H54 (cell line): ENCODE measurements at places on chromosomes 16 and 17.

GRCh38 chr16:29738514-29738913, 7.3 kb downstream of the C16orf54 start:
- DNase-seq = no peak

GRCh38 chr17:38824899-38825761, at the start of gene CWC25:
CWC25 (minus strand) TSS chr17:38825321; CDS start chr17:38825183, 138 bp downstream.
- DNase-seq = peak; percentile 76

DNA sequence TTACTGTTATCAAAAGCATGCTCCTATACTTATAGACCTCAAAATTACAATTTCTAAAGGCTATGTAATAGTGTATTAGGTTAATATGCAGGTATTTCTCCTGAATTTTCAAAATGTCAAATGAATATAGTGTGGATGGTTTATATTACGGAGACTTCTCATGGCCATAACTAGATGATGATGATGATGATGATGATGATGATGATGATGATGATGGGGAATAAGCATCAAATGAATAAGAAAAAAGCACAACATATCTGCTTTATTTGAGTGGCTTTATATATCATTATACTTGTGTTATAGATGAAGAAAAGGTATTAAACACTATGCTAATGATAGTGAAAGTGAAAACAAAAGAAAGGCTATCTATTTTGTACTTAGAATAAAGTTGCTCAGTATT, 53.9 kb downstream of the CDC27 start:
- no peak for DNase-seq

DNA sequence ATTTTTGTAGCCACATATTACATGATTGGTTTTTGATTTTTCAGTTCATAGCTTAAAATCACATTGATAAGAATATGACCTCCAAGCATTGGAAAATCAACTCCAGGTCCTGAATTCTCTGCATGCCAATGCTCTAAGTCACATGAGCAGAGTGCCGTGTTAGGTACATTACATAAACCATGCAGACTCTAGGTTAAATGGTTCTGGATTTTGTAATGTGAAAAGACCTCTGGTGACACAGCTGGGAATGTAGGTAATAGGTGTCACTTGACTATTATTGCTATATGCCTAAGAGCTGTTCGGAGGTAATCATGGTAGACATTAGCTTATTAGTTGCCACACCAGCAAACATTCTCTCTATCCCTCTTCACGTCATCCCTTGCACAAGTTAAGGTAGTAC, 231.1 kb upstream of the SALL1 start:
- DNase-seq = no peak

DNA sequence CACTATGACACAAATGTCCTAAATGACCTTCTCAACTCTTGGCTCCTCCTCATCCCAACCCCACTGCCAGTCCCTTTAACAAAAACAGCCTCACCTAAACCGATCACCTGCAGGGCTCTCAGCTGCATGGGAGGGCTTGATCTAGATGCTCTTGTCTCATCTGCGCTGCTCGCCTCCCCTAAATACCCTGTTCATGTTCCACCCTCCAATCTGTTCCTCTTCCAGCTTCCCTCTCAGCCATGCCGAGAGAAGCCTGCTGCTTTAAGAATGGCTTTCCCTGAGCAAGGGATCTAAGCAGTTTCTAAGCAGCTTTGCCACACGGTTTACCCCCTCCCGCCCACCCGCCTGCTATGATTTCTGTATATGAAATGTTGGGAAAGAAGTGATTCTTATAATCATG, 23.7 kb downstream of the PIPOX start:
- DNase-seq = no peak

GRCh38 chr17:28940142-28940541, 11.2 kb downstream of the PHF12 start:
- no peak for DNase-seq

- DNase-seq = no peak
Observed at GRCh38 chr17:6796017-6796886, 20.2 kb downstream of the FBXO39 start.

DNA sequence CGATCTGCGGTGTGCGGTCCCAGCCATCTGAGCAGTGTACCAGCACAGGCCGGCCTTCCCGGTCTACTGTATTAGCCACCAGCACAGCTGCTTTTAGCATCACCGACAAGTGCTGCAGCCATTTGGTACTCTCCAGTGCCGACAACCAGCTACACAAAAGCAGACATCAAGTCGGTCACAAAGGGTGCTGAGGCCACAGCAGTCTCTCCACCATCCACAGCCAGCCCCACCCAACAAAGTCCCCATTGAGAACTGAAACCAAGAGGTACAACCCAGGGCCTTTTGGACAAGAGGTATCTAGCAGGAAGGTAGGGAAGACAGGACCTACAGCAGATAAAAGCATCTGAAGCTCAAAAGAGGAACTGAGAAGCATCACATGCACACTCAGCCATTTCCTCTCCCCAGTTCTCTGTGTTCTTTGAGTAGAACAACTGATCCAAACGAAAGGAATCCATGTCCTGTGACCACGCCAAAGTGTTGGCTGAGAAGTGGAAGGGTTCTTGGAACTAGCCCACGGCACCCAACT, 9.5 kb downstream of the MTMR4 start:
- DNase-seq = no peak

DNA sequence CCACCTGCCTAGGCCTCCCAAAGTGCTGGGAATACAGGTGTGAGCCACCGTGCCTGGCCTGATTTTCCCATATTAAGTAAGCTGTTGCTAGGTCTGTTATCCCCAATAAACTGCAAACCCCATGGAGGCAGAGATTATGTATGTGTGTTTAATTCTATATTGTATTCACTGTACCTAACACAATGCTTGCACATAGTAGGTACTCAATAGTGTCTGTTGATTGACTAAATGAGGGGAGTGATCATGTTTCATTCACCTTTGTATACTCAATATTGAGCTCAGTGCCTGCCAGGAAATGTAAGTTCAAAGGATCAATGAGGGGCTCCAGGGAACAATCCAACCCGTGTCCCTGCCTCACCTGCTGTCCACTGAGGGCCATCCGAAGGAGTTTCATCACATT, 14.6 kb upstream of the GGA2 start:
- DNase-seq = no peak

DNA sequence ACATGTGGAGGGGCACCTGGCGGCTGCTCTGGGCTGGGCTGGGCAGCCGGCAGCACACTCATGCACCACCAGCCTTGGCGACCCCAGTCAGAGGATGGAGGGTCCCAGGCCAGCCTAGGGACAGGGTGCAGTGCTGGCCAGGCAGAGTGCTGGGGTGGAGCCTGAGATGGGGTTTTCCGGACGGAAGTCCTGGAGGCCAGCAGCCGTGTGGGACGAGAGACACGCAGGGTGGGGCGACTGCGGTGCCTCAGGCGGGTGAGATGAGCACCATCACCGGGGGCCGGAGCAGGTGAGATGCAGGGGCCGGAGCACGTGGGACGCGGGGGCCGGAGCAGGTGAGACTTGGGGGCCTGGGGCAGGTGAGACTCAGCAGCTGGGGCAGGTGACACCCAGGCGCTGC, 55.2 kb downstream of the LMF1 start:
- no peak for DNase-seq

GRCh38 chr17:34374457-34374856, 11.4 kb upstream of the CCL1 start:
- no peak for DNase-seq

DNA sequence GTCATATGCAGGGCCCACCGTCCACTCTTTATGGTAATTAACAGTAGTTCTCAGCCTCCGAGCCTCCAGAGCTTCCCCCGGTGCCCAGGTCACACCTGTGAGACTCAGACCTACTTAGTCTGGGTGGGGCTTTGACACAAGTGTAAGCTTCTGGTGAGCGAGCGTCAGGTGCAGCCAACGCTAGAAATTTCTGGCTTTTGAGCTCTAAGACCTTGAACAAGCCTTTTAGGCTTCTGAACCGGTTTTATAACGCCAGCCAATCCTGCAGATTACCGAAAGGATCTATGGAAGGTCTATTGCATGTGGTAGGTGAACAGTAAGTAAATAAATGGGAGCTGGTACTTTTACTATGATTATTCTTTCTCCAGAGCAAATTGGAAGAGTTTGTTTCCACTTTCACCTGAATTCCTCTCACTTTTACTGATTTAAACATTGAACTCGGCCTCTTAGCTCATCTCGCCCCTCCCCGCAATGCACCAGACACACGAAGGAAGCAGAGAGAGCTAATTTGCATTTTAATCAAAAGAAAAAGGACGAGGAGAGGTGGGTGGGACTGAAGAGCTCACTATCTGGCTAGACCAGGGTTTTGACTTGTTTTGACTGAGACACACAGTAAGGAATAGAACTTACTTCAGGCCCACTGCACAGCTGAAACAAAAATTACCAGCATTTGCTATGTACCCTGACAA, 47.1 kb downstream of the ABAT start:
- no peak for DNase-seq

DNA sequence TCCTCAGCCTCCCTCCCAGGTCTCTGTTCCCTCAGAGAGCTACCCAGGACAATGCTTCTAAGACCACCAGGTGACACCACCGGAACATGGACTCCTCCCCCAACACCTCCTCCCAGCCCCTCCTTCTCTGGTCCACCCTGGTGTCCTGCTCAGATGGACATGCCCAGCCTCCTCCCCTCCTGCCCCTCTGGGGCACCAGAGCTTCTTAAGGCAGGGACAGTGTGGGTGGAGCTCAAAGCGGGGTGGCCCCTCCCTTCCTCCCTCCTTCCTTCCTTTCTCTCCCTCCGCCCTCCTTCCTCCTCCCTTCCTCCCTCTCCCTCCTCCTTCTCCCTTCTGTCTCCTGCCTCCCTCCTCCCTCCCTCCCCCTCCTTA, 22.7 kb downstream of the TRPV3 start:
- DNase-seq = peak; percentile 38

- peak; percentile 47 for DNase-seq
Observed at GRCh38 chr17:43905985-43906852, 1.1 kb downstream of the MPP2 start.

- no peak for DNase-seq
Observed at GRCh38 chr17:7475764-7476422, 3.5 kb downstream of the ZBTB4 start.

GRCh38 chr16:26717826-26718225, 348.9 kb upstream of the C16orf82 start:
- no peak for DNase-seq

DNA sequence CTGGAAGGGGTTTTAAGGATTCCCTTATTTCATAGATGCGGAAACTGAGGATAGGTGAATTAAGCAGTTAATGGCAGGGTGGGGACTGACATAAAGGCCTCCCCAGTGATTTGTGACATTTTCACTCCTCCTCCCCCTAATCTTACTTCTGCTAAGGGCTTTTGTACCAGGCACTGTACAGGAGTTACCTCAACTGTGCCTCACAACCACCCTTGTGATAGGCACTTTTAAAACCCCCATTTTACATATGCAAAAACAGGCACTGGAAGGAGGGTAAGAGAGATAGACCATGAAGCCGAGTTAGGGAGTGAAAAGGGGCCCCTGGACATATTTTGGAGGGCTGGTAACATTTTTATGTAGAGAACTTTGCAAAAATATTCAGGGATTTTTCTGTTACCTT, 862 bp upstream of the GDE1 start:
- no peak for DNase-seq

DNA sequence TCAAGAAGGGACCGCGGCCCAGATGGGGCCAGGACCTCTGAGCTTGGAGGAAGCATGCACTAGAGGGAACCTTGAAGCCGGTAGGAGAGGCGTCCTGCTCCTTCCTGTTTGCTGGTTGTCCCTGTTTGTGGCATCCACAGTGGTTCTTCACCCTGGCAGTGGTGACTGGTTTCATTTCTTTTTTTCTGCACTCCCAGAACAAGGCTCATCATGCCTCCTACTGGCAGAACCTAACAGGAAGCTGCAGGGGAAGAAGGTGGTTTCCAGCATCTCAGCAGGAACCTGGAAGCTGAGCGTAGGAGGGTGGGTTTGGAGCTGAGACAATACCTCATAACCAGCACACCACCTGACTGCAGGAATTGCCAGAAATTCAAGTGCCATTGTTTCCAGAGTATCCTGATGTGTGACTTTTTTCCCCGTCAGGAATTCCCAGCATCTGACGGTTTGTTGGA, 5.8 kb downstream of the TMEM231 start:
- DNase-seq = peak; percentile 79

- DNase-seq = no peak
Observed at GRCh38 chr16:30769379-30770089, 7.4 kb downstream of the RNF40 start.

- no peak for DNase-seq
Observed at GRCh38 chr17:73432624-73433190, 120.9 kb upstream of the CDC42EP4 start.

GRCh38 chr17:8108972-8109660, 9.2 kb downstream of the ALOXE3 start:
- no peak for DNase-seq

- no peak for DNase-seq
Observed at GRCh38 chr17:44279346-44279665, 11.4 kb upstream of the SLC4A1 start.

- DNase-seq = no peak
Observed at GRCh38 chr16:56421976-56422669, 3.2 kb downstream of the AMFR start.

GRCh38 chr17:65876985-65877384, 314.9 kb downstream of the CEP112 start:
- DNase-seq = no peak

DNA sequence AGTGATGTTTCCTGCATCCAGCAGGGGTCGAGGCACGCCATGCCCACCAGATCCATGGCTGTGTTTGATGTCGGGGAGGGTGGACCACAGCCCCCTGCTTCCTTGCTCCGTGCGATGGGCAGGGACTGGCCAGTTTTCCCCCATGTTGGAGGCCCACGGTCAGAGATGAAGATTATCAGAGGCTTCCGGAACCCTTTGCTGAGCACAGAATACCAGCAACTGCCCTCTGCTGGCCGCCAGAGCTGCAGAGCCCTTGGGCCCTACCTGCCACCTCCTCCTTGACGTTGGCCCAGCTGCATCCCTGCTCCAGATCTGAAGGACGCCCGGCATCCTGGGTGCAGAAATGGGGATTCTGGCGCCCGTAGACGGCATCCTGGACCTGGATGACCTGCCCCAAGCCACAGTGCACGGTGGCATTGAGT, 23.7 kb upstream of the BCO1 start:
- DNase-seq = peak; percentile 19

- no peak for DNase-seq
Observed at GRCh38 chr16:50274326-50275097, 8.2 kb downstream of the ADCY7 start.

DNA sequence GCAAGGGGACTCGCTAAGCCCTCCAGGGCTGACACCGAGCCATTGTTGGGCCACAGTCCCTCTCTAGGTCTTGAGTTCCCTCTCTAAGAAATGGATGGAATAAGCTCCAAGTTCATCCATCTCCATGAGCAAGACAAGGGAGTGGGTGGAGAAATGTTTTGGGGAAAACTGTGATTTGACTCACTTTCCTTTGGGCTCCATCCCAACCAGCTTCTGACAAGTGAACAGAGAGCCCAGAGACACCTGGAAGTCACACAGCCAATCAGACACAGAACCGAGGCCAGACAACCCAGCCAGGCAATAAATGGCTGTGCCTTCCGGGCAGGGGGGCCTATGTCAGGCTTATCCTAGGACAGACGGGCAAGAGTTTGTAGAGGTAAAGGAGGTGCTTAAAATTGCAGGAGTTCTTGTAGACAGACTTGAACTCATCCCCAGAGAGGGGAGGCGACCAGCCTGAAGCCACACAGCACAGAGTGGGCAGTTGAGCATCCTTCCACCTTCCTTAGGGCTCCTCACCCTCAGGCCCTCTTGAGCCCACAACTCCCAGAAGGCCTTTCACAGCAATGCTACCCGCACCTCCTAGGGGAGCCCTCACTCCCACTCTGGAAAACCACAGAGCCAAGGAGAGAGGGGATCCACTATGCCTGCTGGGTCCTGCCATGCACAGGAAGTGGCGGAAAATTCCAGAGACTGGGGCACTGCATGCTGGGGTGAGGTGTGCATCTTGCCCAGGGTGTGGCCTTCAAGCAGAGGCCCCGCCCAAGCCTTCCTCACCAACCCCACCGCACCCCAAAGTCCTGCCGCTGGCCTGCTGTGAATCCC, 9.5 kb upstream of the FAM83G start:
- DNase-seq = no peak
